ENCODE measurements at places on chromosomes 4 and X. TPM values are rescaled to one million over a fixed set of nuclear protein-coding genes. Genes with fewer than 3 reads are reported as not detected.

PROM1 gene
- total RNA-seq, result 34.5 TPM

ARMCX4 gene
- 9.6 TPM for total RNA-seq

CSN1S1 gene
- not detected for total RNA-seq

SLC25A14 gene
- 16.0 TPM for total RNA-seq

GATA1 gene
- total RNA-seq, result not detected

GRCh38 chr4:11408233-11408967 is 20.3 kb downstream of the HS3ST1 start:
- DNase-seq, result no peak

DNA sequence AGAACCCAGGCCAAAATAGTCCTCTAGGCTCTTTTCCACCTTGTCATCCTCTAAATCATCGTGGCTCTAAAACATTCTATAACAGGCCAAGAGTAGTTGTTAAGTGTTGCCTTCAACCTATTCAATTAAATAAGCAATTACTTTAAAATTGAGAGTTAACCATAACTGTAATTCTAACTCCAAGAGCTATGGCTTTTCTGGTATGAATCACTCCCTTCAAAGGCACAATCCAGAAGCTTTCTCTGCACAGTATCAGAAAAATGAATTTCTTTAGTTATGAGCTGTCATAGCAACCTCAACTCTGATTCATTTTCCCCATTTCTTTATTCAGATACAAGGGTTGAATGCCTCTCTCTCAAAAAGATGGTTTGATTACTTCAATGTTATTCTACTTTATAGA is 21.7 kb downstream of the INPP4B start:
- DNase-seq, result peak; percentile 54

GRCh38 chr4:117479673-117480072 is 394.3 kb upstream of the TRAM1L1 start:
- no peak for DNase-seq

DNA sequence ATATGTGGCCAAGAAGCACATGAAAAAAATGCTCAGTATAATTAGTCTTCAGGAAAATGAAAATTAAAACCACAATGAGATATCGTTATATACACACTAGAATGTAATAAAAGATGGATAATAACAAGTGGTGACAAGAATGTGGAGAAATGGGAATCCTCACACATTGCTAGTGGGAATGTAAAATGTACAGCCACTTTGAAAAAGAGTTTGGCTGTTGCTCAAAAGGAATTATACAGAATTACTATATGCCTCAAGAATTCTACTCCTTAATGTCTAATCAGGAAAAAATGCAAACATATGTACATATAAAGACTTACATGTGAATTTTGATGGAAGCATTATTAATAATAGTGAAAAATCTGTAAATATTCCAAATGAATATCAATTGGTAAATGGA is 102.2 kb downstream of the SPCS3 start:
- no peak for DNase-seq

GRCh38 chr4:37268319-37268718 is 23.8 kb downstream of the NWD2 start:
- DNase-seq, result no peak

DNA sequence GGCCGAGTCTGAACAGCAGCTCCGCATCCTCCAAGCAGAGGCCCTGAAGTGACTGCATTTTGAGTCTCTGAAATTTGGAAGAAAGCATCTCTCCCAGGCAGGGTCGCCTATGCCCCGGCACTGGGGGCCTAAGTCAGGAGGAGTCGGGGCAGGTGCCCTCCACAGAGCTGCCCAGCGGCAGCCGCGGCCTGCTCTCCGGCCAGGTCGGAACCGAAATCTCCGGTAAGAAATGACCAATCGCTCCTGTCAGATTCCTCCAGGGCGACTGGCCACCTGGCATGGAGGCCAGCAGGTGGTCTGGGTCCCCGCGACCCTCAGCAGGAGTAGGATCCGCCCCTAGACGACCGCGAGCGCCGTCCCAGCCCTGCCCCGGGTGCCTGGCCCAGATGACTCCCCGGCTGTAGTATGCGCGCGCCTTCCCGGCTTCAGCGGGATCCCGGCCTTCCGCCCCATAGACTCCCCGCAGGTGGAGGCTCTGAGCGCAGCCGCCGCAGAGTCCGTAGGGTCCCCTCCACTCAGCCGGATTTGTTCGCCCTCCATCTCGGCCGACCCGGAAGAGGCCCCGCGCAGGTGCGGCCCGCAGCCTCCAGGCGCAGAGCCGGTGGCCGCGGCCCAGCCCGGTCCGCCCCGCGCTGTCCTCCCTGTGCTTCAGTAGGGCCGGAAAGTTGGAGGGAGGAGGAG is 1.5 kb downstream of the NKX1-1 start:
- DNase-seq, result no peak

DNA sequence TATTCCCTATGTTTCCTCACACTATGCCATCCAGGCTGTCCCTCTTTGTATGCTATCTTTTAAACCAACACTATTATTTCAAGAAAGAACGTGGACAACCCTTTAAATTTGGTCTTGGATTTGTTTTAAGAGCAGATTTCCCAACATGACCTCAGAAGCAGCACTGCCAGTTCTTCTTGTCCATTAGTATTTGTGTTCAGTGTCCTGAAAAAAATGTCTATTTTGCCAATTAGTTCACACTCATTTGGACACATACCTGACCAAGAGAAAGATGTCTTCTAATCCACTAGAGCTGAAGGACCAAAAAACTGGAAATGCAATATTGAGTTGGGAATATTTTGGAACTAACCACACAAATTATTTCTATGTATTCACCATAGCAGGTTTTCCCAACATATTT is 223.2 kb upstream of the CNKSR2 start:
- no peak for DNase-seq

Data from astrocyte (in vitro differentiated cells and primary cell).